ENCODE measurements at places on chromosomes 7 and 10.

DNA sequence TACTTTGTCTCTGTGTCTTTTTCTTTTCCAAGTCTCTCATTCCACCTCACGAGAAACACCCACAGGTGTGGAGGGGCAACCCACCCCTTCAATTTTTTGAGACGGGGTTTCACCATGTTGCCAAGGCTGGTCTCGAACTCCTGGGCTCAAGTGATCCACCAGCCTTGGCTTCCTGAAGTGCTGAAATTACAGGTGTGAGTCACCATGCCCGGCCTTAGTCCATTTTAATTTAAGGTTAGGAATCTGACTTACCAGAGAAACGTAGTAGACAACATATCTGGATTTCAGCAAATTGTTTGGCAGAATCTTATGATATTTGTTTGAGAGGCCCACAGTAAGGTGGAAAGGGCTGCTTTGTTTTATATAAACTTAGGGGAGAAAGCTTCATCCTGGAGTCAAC, 3.2 kb upstream of the NFKB2 start:
- DNase-seq, result no peak

GRCh38 chr10:70779088-70779487, 6.1 kb downstream of the TBATA start:
- DNase-seq, result no peak

- no peak for DNase-seq
Measured at GRCh38 chr10:7861509-7862120, 43.3 kb downstream of the TAF3 start.

DNA sequence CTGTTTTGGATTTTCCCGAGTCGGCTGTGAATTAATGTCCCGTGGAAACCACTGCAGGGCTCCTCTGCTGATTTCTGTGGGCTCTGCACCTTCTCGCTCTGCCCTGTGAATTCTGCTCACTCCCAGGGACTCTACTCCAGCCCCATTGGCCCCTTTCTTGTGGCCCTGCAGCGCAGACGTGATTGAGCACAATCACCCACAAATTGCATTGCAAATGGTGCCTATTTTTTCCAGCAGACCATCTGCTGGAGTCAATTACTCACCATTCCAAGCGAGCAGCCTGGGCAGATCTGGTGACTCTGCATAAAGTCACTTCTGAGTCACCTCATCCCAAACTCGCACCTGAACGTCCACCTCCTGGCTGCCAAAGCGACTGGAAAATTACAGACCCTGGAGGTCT, 235.8 kb downstream of the PAXIP1 start:
- DNase-seq, result no peak

GRCh38 chr10:80146918-80147317, 14.4 kb downstream of the PLAC9 start:
- no peak for DNase-seq

- DNase-seq, result no peak
Measured at GRCh38 chr7:41574377-41574776, 128.5 kb downstream of the INHBA start.

DNA sequence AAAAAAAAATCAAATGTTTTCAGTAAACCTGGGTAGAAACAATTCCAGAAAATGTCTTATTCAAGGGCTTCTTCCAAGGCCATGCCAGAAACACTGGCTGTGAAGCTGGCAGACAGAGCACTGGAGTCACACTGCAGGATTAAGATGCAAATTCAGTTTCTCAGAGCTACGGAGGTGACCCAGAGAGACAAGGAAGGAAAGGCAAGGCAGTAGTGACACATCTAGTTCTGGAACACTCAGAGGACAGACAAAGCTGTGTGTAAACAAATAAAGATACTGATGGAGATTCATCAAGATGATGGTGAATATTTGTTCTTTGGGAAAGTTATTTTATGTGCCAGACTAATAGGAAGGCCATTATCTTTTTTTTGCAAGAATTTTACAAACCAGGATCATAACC, 608.3 kb upstream of the C7orf33 start:
- no peak for DNase-seq

- no peak for DNase-seq
Measured at GRCh38 chr7:96910486-96910885, 94.9 kb upstream of the DLX6 start.

DNA sequence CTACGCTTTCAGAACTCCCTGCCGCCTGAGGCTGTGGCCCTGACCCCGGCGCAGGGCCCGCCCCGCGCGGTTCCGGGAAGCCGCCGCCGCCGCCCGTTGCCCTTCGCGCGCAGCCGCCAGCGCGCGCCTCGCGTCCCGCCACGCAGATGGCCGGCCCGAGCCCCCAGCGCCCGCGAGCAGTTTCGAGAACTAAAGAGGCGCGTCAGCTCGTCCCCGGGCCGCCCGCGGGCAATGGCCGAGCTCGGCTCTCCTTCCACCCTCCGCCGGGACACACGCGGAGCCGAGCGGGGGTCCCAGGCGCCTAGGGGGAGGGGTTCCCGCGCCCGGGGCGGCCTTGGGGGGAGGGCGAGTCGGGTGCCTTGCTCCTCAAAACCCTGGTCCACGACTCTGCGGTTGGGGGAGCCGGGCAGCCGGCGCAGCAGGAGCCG, 1.8 kb downstream of the HNRNPF start:
- DNase-seq, result peak; percentile 32

GRCh38 chr10:93818086-93818485, 60.4 kb downstream of the LGI1 start:
- no peak for DNase-seq

DNA sequence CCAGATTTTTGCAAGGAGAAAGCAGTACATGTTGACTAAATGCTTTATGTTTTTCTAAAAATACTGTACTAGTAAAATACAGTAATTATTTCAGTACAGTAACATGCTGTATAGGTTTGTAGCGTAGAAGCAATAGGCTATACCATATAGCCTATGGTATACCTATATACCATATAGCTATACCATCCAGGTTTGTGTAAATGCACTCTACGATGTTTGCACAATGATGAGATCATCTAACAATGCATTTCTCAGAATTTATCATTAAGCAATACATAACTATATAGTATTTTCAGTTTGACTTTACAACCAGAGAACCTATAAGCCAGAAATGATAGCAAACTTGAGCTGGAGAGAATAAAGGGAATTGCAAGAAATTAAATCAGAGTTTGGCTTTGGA, 109.7 kb upstream of the DNAJB12 start:
- DNase-seq, result no peak

- DNase-seq, result no peak
Measured at GRCh38 chr10:49744091-49744685, 17.9 kb downstream of the OGDHL start.

GRCh38 chr10:47237316-47238260, 62.4 kb upstream of the GDF10 start:
- DNase-seq, result no peak

GRCh38 chr10:120689777-120690529, 161.2 kb upstream of the WDR11 start:
- DNase-seq, result no peak

DNA sequence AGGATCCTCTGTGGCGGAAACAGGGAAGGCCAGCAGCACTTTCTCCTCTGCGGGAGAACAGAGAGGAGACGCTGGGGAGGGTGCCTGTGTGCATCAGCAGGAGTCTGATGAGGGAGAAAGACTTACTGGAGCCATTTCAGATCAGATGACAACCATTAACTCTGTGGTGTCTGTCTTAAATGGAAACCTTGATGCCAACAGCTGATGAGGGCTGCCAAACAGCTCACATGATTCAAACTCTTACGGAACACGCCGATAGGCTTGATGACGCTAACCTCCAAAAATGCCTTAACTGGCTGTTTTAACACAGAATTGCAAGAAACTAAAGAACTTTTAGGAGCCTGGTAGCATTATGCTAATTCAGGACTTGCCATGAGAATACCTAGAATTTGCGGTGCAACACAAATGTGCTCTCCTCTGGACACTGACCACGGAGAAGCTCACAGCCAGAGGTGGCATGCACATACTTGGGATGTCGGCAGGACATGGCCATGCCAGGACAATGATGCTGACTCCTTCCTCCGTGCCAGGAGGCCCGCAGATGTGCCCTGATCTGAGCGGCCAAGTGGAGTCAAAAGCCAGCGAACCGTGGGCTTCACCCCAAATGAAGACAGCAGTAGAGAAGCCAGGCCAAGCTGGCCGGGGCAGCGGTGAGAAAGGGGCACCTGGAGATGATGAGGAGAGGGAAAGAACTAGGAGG, 154.9 kb downstream of the ZMYND11 start:
- no peak for DNase-seq

- no peak for DNase-seq
Measured at GRCh38 chr7:4931943-4932342, 27.0 kb downstream of the MMD2 start.

DNA sequence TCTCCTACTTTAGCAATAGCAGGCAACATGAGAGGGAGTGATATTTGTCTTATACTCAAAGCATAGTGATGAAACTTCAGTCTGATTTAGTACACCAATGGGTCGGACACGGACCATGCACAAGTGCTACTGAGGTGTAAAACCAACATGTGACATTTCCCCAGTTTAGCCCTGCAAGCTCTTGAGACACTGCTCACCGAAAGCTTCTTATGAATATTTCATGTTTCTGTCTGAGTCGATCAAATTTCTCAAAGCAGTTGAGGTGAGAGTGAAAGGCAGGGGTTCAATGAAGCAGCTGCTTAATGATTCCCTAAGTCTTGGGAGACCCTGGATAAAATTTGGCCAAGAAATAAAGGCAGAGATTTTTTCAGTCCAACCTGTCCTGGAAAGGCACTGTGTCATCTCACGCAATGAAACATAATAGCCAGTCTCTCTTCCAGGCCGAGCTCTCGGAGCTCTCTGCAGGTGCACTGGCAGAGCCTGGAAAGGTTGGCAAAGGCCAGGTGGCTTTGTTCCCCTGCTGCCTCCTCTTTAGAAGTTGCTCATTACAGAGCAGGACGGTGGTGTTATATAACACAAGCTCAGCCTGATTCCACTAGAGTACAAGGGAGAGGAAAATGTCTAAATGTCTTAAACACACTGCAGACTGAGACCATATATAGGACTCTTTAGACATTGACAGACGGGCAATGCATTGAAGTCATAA, 33.9 kb upstream of the XPNPEP1 start:
- no peak for DNase-seq

DNA sequence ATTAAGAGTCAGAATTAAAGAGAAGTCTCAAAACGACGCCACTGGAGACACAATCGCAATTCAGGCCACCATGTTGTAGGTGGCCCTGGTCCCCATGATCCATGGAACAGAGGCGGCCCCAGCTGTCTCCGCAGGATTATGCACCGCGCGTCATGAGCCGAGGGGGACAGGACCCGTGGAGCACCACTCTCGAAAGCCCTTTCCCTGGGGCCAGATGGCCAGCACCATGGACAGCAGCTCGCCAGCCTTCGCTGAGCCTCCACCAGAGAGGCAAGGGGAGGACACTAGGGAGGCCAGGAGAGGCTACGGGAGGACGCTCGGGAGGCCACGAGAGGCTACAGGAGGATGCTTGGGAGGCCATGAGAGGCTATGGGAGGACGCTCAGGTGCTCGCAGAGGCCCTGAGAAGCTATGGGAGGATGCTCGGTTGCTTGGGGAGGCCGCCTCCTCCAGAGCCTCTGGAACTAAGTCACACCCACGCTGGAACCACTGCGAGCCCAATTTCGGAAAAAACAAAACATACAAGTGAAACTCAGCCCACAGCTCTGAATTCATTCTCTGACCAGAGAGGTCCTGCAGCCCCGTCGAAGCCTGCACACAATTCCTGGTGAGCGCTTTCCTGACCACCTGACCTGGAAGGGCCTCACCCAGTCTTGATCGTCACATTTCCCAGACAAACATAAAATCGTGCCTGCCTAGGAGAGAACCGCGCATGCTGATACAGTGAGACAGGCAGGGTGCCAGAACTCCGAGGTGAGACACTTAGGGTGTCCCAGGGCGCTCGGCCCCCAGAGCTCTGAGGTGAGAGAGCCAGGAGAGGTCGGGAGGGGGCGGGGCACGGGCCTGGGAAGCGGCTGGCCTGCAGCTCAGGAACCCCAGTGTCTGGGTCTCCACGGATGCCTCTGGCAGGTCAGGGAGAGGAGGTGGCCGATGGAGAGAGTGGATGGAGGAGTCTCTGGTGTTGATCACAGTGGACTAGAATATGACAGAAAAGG, 224.4 kb downstream of the PTPRN2 start:
- DNase-seq, result no peak

DNA sequence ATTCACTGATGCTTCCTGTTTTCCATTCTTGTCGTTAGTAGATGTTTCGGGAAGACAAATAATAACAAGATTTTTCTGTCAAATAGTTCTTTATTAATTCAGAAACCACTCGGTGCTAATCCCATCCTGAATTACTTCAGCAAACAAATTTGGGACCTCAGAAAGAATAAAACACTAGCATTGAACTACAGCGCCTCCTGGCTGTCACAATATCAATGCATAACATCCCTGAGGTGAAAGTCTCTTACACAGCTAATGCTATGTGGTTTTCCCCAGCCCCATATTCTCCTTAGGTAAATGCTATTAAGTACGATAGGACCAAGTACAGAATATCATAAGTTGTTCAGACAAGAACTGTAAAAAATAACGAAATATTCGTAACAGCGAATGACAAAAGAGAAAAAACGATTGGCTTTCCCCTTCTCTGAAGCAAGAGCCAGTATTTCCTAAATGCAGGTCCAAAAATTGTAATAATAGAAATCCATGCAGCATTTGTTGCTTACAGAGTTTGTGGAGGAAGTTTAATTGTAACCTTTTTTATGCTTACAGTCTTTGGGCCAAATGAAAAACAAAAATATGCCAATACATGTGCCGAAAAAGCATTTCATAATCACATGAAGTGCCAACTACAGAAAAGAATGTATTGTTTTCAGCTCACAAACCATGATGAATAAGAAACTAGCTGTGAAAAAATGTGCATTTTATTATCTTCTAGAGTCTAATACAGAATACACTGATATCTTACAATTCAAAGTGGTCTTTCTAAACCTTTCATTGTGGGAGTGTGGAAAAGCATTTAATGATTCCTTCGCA, 47.3 kb downstream of the MYPN start:
- DNase-seq, result peak; percentile 41

DNA sequence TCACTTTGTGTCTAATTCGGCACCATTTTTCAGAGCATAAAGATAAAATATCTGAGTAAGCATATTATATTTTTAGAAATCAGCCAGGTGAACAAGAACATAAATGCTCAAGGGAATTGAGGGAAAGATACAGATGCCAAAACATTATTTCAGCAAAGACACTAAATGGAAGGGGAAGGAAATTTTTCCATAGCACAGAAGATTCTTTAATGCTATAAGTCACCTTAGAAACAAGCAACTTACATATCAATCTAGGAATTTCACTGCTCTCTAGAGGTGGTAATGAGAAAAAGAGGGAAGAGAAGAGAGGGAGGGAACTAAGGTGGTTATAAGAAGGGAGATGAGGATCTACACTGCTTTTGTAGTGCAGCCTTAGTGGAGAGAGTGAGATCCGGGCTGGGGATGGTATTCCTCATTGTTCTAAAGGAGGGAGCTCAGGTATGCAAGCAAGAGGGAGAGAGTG, 20.4 kb downstream of the ZNF365 start:
- no peak for DNase-seq
